ENCODE measurements at places on chromosomes 1 and 21.

DNA sequence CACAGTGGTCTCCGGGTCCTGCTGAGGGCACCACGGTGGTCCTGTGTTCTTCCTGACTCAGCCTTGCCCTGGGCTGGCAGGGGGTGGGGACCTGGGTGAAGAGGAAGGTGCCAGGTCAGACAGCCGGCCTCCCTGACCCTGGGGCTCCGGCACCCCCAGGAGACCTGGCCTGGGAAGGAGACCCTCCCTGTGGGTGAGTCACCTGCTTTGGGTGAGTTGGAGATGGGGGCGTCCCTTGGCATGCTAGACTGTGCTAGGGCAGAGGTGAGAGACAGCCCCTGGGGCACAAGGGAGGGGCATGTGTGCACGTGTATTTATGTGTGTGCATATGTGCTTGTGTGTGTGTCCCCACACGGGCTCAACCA, 23.4 kb downstream of the SPSB1 start:
- DNase-seq: no peak

GRCh38 chr1:37865348-37866120, 6.1 kb upstream of the MTF1 start:
- DNase-seq: no peak

DNA sequence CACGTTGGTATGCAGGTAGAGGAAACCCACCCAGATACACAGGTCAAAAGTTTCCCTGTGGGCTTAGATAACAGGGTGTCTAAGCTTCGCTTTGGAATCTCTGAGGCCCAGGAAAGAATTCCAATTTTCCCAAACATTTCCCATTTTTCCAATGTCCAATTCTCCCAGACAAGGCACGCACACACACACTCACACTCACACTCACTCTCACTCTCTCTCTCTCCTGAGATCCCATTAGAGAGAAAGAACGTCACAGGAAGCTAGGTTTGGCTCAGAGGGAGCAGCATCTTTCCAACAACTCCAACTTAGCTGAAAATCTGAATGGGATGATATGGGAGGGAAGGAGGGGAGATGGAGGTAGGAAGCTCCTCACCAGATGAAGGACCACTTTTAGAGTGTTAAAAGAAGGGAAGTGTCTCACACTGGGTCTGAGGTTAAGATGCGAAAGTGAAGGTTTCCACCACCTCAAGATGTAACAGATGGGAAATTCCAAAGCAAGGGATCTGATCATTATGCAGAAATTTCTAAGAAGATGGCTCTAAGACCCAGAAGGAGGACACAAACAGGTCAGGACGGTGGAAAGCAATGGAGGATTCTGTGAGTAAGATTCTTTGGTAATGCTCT, 63.5 kb downstream of the GNG12 start:
- DNase-seq: no peak

- no peak for DNase-seq
These were observed 97.2 kb downstream of the PCBP3 start for GRCh38 chr21:45740491-45741357.

DNA sequence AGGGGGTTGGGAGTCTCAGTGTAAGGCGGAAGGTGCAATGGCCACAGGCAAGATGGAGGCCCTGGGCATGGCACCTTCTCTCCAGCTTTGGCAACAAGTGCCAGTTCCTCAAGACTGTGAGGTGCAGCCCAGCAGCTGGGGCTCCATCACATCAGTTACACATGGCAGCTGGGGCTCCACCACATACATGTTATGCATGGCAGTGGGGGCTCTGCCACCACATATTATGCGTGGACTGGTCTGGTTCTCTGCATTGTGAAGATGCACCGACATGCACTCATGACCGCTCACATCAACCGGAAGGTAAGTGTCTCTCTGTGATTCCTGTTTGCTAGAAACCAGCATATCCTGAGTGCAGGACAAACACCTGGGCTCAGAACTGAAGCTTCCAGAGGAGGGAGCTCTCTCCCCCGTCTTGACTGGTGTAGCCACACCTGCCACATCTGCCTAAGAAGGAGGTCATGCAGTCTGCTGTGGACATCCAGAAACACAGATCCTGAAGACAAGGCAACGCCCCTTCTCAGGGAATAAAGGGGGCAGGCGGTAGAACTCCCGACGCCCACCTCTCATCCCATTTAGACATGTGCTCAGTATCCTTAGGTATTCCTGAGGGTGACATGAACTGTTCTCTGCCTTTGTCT, 104.1 kb upstream of the TMPRSS2 start:
- DNase-seq: peak; percentile 29

DNA sequence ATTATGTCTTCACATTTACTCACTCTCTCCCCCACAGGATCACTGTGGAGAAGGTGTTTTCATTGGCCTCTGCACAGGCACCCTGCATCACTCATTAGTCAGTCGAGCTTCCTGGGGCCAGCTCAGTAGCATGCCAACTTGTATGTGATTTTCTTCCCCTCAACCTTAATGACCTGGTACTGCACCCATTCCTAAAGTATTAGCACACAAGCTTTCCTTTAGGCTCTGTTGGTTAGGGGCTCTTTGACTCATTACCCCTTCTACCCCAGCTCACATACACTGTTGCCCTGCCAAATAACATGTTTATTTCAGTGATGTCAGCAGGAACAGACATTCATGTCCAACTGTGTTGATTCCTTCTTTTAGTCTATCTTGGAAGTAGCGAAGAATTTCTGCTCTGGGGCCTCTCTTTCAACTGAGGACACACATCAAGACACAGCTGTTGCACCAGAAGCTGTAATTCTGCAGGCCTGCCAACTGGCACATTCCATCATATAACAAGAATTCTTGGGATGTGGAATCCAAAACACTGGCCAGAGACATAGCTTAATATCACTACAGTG, 603.5 kb upstream of the ADAMTS5 start:
- peak; percentile 92 for DNase-seq

DNA sequence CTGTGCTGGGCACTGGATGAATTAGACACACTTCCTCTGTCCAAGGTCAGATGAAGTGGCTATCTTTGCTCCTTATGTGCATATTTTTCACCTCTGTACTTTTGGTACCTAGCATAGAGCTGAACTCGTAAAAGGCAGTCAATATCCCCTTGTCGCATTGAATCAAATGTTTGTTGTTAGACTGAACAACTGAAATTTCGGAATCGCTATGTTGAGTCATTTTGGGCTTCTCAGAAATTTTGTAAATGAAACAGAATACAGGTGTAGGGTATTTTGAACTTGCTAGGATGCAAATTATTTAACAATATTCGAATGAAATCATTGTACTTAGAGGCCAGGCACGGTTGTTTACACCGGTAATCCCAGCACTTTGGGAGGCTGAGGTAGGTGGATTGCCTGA, 48.0 kb downstream of the PDE4B start:
- no peak for DNase-seq

GRCh38 chr1:227305894-227306626, 12.2 kb downstream of the CDC42BPA start:
- no peak for DNase-seq

- no peak for DNase-seq
These were observed 19.1 kb upstream of the AZIN2 start for GRCh38 chr1:33061834-33062233.

DNA sequence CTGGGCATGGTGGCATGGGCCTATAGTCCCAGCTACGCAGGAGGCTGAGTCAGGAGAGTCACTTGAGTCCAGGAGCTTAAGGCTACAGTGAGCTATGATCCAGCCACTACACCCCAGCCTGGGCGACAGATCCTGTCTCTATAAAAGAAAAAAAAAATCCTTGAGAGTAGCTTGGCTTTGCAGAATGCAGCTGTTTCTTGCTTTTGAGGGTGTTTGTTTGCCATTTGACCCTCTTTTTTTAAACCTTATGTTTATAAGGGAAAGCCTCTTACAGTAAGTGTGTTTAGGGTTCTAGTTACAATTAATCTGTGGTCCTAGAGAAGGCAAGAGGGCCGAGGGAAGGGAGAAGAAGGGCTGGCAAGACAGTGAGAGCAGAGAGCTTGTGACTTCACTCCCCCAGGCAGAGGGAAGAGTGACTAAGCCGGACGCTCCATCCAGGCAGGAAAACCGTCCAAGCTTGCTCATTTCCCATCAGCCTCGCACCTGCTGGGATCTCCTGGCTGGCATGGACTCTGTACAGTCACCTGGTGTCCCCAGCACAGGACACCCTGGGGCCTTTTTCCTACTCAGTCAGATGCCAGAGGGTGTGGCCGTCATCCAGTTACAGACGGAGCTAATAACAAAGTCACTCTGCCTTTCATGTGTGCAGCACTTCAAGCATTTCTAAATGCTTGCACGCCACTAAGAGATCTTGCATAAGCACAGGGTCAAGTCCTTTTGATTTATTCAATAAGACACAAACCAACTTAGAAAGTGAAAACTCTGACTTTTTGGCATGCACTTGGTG, 55.5 kb upstream of the PSEN2 start:
- DNase-seq: peak; percentile 85

GRCh38 chr1:150545486-150546032, 3.6 kb upstream of the ADAMTSL4 start:
- no peak for DNase-seq

Measured in fibroblast of pulmonary artery (primary cell).